Activated CD4-positive, alpha-beta T cell treated with anti-CD3 and anti-CD28 coated beads for 1 hour (primary cell): ENCODE measurements at places on chromosomes 16 and 17.

- DNase-seq, result no peak
These were observed 651.8 kb upstream of the GOT2 start for GRCh38 chr16:59385959-59386358.

GRCh38 chr17:58452738-58453137 is 35.4 kb upstream of the RNF43 start:
- no peak for DNase-seq

DNA sequence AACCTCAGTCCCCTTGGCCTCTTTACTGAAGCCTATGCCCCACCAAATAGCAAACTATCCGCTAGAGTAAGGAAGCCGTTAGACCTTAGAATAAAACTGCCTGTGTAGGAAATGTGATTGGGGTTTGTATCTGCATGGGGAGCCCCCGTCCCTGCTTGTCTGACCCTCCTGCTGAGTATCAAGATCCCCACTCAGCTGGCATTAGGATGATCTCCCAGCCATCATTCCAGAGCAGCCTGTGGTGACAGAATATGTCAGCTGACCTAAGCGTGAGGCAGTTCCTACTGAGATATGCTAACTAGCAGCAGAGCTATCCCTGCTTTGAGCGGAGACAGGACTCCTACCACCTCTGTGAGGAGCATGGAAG is 645 bp upstream of the GFOD2 start:
- no peak for DNase-seq

DNA sequence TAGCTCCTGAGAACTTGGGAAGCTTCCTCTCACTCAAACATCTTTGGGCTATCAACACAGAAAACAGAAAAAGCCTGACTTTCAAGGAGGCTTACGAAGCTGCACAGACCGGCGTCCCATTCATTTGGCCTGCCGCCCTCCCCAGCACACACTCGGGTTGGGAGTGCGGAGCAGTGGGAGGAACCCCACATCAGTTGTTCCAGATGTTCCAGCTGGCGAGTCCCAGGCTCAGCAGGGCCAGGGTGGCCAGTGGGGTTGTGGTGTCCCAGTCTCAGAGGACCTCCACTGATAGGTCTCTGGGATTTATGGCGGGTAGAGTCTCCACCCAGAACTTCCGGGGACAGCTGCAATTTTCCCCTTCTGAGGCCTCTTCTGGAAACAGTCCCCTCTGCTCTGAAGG is 43.1 kb upstream of the DLX4 start:
- no peak for DNase-seq

GRCh38 chr17:82231562-82232321 is 2.9 kb downstream of the SLC16A3 start:
- no peak for DNase-seq

DNA sequence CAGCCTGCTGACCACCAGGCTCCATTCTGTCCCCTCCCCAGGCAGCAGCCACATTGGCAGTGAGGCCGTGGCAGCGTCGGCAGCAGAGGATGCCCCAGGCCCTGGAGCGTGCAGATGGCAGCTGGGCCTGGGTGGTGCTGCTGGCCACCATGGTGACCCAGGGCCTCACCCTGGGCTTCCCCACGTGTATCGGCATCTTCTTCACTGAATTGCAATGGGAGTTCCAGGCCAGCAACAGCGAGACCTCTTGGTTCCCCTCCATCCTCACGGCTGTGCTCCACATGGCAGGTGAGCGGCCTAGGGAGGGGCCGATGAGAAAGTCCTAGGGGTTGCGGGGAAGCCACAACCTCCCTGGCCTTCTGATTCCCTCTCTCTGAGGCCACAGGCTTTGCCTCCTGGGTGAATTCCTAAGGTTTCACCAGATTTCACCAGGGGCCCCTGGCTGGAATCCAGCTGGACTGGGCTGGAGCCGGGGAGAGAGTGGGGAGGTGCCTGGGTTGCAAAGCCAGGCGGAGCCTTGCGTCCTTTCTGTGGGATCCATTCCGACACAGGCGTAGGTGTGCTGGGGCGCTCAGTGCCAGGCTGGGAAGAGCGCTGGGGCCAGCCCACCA is 5.9 kb downstream of the SLC16A5 start:
- DNase-seq, result no peak

GRCh38 chr16:24668481-24669061 is 60.9 kb upstream of the TNRC6A start:
- no peak for DNase-seq

DNA sequence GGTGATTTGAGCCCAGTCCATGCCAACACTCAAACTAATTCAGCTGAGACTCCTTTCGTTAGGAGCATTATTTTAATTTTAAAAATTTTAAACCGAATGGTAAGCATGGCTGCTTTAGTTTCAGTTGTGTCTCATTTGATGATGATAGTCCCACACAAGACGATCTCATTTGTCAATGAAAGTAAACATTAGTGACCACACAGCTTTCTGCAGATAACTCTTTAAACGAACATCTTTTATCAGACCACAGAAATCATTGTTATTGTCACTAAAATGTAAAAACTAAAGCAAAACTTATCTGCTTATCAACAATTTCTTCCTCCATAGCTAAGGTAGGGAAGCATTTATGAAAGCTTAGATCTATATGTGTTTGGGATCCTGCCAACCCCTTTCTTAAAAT is 382.2 kb downstream of the ZFHX3 start:
- no peak for DNase-seq

DNA sequence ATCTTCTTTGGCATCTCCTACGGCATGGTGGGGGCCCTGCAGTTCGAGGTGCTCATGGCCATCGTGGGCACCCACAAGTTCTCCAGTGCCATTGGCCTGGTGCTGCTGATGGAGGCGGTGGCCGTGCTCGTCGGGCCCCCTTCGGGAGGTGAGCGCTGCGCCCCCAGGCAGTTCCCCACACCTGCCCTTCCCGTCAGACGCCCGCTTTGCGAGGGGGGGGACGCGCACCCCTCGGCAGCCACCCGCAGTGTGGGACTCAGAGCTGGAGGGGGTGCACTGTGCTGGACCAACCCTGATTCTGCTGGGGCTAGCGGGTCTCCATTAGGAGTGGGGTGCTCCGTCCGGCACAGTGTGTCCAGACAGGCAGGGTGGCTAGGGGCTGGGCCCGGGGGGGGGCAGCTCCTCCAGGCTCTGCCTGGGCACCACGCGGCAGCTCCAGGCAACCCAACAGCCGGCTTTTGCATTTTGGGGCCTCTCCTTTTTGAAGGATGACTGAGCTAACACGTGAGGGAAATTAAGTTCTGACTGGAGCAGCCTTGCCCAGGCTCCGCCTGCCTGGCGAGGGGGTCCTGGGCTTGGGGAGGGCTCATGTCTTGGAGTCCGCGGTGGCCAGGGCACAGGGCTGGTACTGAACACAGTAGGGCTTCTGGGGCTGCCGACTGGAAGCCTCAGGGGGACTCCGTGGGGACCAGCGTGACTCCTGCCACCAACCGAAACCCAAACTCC is 9.1 kb downstream of the SLC16A3 start:
- DNase-seq, result no peak

DNA sequence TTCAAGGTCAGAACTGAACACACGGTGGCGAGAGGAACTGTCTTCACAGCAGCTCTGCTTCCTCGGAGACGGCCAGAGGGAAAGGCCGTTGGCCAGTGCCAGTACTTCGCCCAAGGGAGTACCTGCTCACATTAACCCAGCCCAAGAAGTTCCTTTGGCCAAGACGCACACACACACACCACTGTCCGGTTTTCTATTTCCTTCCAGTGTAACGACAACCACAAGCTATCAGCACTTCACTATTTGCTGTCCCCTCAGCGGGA is 744 bp upstream of the GGNBP2 start:
- no peak for DNase-seq

DNA sequence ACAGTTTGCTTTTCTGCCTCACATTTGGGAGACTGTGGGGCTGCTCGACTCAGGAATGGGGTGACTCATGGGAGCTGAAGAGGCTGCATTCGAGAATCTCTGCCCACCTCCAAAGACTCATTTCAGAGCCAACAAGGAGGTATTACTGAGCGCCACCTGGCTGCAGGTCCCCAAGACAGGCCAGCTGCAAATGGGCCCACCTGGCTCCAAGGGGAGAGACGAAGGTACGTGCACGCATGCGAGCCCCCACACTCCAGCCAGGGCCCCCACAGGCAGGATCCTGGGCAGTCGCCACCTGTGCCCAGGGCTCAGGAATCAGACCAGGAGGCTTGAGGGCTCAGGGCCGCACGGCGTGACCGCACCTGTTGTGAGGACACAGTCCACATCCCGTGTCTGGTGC is 6.0 kb downstream of the HAGHL start:
- DNase-seq, result no peak

DNA sequence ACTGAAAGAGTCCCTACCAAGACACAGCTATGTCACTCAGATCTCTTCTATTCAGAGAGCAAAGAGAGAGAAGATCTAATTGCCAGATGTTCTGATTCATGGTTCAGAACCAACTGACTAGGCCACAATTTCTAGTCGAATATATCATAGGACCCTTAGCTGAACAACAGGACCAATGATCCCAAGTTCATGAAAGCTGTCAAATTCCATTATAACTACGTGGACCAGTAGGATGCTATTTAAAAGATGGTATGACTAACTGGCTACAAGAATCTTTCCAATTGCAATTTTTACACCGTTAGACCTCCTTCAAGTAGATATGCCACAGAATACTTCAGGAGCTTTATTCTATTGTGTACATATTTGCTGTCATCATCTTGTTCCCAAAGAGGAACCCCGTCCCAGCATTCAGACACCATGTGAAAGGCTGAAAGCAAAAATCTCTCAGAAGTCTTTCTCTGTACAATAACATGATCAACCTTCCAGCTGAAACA is 26.0 kb downstream of the DCUN1D3 start:
- no peak for DNase-seq

DNA sequence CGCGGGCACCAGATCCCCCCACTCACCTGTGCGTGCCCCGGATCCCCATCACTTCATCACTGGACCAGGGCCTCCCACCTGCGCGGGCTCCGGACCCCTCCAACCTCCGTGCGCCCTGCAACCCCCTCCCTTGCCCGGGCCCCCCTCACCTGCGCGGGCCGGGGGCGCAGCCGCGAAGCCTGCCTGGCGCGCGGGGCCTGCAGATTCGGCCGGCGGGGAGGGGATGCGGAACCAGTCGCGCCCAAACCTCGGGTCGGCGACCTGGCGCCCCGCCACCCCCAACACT is 202 bp downstream of the CEP131 start:
- no peak for DNase-seq

GRCh38 chr17:63262751-63263476 is 183.2 kb downstream of the CYB561 start:
- no peak for DNase-seq

DNA sequence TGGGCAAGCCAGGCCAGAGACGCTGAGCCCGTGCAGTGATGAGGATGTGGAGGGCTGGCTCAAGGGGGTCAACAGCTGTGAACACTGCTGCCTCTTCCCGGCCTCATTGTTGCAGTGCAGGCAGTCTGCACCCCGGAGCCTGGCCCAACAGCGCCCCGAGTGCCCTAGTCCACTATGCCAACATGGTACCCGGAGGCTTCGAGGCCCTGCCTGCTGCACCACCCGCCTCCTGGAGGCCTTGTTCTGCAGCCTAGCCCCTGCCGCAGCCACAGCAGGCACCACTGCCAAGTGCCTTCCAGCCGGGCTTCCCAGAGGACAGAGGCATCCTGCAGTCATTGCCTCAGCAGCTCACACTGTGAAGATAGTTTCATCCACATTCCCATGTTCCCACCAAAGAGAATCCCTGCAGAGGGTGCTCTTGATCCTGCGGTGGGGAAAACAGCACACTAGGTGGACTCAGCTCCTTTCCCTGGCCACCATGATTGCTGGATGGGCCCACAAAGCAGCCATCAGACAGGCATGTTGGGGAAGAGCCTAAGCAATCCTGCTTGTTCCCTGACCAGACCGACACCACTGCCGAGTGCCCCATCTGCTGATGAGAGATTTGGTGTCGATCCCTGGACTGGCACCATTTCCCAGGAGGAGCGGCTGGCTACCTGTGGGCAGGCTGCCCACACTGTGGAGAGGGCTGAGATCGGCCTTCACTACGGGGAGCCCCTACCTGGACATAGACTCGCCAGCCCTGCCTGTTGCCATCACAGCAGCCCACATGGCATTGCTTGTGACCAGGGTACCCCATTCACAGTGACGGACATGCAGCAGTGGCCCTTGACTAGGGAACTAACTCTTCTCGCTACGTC is 44.9 kb downstream of the USP22 start:
- no peak for DNase-seq

- peak; percentile 58 for DNase-seq
These were observed 13.4 kb upstream of the SULT1A1 start for GRCh38 chr16:28623172-28623711.

GRCh38 chr17:38815576-38816193 is 9.4 kb downstream of the CWC25 start:
- DNase-seq, result no peak

- DNase-seq, result no peak
These were observed 94.5 kb downstream of the PCTP start for GRCh38 chr17:55845385-55845784.

DNA sequence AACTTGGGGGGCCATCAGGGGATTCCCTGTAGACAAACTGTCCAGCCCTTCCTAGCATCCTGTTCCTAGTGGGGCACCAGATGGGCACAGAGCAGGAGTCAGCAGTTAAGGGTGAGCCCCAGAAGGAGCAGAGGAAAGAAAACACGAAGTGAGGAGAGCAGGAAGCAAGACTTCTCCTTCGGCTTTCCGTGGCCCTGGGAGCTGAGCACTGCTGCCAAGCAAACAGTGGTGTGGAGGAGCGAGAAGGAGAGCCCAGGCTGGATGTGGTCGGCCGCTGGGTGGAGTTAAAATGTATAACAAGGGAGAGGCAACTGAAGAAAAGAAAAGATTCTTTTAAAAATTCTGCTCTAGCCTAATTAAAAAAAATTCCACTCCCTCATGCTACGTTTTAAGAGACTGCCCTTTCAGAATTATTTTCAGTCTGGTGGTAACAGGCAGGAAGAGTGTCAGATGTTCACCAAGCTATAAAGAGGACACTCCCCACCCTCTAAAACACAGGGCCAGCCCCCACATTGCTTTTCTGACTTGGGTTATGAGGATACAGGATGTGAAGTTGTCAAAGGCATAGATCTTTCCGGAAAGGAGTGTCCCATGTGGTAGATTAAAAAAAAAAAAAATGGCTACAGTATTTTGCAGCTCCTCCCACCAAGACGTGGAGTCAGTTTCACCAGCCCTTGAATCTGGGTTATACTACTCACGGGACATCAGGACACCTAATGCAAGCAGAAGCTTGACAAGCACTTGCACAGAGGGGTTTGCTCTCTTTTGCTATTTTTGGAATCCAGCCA is 74.9 kb upstream of the ZFHX3 start:
- no peak for DNase-seq
